Activated naive CD8-positive, alpha-beta T cell treated with anti-CD3 and anti-CD28 coated beads for 36 hours (primary cell): ENCODE measurements at places on chromosomes 2 and 18. TPM values are rescaled to one million over a fixed set of nuclear protein-coding genes. Genes with fewer than 3 reads are reported as not detected.

DNA sequence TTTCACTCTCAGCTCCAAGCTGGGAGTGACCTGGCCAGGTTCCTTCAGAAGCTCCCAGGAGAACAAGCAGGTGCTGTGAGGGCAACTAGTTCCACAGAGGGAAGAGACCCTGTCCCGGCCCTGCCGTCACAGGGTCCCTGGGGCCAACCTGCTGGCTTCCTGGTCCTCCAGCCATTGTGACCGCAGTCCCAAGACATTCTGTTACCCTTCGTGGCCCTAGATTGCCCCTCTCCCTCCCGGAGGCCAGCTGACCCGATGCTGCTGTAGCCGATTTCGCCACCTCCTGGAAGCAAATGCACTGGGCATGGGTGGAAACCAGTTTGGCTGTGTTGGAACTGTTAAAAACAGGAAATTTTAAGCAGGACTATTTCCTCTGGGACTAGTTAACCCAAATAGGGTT lies 55.4 kb downstream of the EPAS1 start:
- no peak overlapping the region for H3K27ac ChIP-seq
- H3K36me3 ChIP-seq = peaks cover 2% of the 10 kb centered on the region
- H3K4me1 ChIP-seq = peaks cover 59% of the 10 kb centered on the region
- H3K27me3 ChIP-seq = no peaks in the 10 kb centered on the region

- no peak overlapping the region for H3K4me3 ChIP-seq
- H3K27me3 ChIP-seq = no peaks in the 10 kb centered on the region
- DNase-seq = no peak
- H3K36me3 ChIP-seq = no peaks in the 10 kb centered on the region
Observed at GRCh38 chr18:23752796-23753195, 63.5 kb downstream of the LAMA3 start.

GRCh38 chr18:45324495-45325113 lies 290.7 kb upstream of the SLC14A2 start:
- no peak for DNase-seq
- no peak overlapping the region for H3K4me3 ChIP-seq
- no peaks in the 10 kb centered on the region for H3K4me1 ChIP-seq
- H3K36me3 ChIP-seq = no peaks in the 10 kb centered on the region
- H3K27me3 ChIP-seq = peaks cover 12% of the 10 kb centered on the region

- no peaks in the 10 kb centered on the region for H3K36me3 ChIP-seq
- H3K27me3 ChIP-seq = no peaks in the 10 kb centered on the region
- H3K4me1 ChIP-seq = no peaks in the 10 kb centered on the region
Observed at GRCh38 chr18:65592435-65592834, 158.4 kb upstream of the CDH7 start.

DNA sequence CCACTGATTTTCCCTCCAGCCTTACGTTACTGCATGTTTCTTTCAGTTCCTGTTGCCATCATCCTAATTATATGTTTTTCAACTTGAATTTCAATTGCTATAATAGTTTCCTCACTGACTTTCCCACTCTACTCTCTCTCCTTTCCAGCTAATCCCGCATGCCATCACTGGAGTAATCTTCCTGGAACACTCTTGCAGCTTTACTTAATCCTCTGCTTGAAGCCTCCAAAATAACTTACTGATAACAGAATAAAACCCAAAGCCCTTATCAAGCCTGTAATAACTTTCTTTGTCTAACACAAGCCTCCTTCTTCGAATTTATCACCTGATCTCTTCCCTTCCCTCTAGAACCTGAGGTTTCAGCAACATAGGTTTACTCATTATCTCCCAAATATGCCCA lies 237.3 kb downstream of the LTBP1 start:
- H3K27ac ChIP-seq = no peak overlapping the region
- no peaks in the 10 kb centered on the region for H3K27me3 ChIP-seq
- DNase-seq = no peak
- H3K4me1 ChIP-seq = no peaks in the 10 kb centered on the region
- no peak overlapping the region for H3K4me3 ChIP-seq

Gene PHOSPHO2
- 3.4 TPM for total RNA-seq

- DNase-seq = no peak
- no peaks in the 10 kb centered on the region for H3K27me3 ChIP-seq
- H3K27ac ChIP-seq = no peak overlapping the region
- H3K4me1 ChIP-seq = no peaks in the 10 kb centered on the region
- H3K36me3 ChIP-seq = peaks cover 45% of the 10 kb centered on the region
Observed at GRCh38 chr2:151459358-151459757, 49.7 kb downstream of the RIF1 start.

Gene MPPE1
- total RNA-seq = 27.1 TPM

DNA sequence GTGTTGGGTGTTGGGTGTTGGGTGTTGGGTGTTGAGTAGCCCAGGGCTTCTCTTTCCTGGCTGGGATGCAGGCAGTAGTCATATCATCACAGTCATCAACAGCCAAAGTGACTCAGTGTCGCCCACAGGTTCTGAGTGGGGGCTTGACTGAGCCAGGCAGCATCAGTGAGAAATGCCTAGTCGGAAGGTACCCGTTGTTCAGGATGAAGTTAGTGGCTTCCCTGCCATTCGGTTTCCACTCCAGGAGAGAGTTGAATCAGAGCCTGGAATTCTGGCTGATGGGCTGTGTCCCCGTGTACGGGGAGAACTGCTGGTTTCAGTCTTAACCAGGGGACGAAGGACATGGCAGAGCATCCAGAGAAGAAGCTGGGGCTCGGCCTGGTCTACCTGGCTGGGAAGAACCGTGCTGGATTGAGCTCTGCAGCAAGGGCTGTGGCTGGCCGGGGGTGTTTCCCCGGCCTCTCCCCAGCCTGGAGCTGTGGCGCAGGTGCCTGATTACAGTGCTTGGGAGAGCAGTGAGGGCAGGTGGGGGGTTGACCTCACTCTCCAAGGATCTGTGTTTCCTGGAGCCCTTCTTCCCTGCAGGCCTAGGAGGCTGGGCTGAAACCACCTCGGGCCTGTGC lies 49.4 kb downstream of the AGAP1 start:
- H3K36me3 ChIP-seq = no peaks in the 10 kb centered on the region
- no peak overlapping the region for H3K4me3 ChIP-seq
- DNase-seq = no peak
- peaks cover 18% of the 10 kb centered on the region for H3K27me3 ChIP-seq
- H3K27ac ChIP-seq = no peak overlapping the region

DNA sequence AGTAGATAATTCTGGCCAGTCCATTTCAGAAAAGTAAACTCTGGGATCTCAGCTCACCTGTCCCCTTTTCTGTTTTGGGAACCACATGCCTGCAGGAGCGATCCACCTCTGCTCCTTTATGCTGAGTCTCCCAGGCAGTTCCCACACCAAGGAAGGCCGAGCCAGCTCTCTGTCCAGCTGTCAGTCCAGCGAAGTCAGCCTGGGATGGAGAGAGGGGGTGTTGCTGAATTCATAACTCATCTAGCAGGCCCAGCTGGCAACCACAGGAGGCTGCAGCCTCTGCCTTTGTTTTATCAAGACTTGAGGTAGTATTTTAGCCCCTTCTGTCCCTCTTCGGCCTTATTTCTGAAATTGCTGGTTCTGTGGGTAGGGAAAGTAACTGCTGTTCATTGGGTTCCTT lies 209.9 kb downstream of the ARL4C start:
- peaks cover 22% of the 10 kb centered on the region for H3K36me3 ChIP-seq
- H3K27ac ChIP-seq = no peak overlapping the region
- no peak overlapping the region for H3K4me3 ChIP-seq
- H3K4me1 ChIP-seq = peaks cover 59% of the 10 kb centered on the region

DNA sequence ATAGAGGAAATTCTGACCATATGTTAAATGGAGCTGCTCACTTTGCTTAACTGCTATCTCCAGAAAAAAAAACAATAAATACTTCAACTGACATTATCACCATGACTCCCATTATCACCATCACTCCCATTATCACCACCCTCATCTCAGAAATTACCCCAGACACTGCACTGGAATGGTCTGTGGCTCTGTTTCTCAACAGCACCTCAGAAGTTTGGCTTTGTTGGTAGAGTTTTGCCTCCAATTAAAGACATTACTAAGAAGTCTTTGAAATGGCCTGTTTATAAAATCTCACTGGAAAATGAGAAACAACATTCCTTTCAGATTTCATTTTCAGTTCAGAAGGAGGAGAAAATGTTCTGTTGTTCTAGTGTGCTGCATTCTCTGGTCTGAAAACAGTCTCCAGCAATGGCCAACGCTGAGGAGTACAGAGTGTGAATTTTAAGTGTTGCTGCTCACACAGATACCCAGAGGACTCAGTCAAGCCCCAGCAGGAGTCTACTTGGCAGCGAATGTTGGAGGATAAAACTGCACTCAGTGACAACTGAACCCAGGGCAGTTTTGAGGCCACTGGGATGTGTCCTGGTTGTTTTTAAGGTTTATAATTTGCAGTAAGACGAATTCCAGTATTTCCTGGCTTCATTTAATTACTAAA lies 364.5 kb upstream of the CDH2 start:
- no peak overlapping the region for H3K4me3 ChIP-seq
- H3K27ac ChIP-seq = no peak overlapping the region
- DNase-seq = no peak
- H3K27me3 ChIP-seq = no peaks in the 10 kb centered on the region
- no peaks in the 10 kb centered on the region for H3K4me1 ChIP-seq
- no peaks in the 10 kb centered on the region for H3K36me3 ChIP-seq

Gene EPHA4
- total RNA-seq = 0.20 TPM

Gene KCNS3
- total RNA-seq = not detected

Gene RBM44
- 0.46 TPM for total RNA-seq

GRCh38 chr2:45354776-45355175 lies 256.3 kb downstream of the SRBD1 start:
- H3K27ac ChIP-seq = no peak overlapping the region
- H3K27me3 ChIP-seq = no peaks in the 10 kb centered on the region
- H3K4me1 ChIP-seq = no peaks in the 10 kb centered on the region
- no peak for DNase-seq

DNA sequence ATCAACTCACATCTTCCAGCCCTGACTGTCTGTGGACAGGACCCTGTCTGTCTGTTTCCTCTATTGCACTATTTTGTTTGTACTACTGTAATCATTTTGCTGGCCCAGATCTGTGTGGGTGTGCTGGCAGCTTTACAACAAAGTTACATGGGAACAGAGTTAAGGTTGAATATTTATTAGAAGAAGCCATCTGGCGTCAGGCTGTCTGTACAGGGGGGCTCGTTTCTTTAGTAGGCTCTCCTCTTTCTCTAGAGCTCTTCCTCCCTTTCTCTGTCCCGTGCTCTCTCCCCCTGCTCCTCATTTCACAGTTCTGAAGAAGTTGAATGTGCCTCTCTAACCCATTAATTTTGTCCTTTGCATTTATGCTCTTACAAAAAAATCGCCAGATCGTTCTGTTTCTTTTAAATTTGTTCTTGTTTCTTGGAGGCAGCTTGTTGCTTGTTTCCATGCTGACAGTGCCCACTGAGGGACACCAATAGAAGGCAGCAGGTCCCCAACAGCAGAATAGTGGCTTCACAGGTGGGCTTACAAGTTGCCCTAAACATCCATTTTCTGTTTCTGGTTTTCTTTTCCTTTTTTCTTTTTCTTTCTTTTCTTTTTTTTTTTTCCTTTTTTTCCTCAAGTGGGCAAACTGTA lies 315.2 kb upstream of the ZEB2 start:
- H3K4me1 ChIP-seq = no peaks in the 10 kb centered on the region
- no peak for DNase-seq
- H3K36me3 ChIP-seq = no peaks in the 10 kb centered on the region
- H3K27ac ChIP-seq = no peak overlapping the region

- DNase-seq = no peak
- H3K4me3 ChIP-seq = no peak overlapping the region
- H3K36me3 ChIP-seq = peaks cover 45% of the 10 kb centered on the region
- H3K4me1 ChIP-seq = no peaks in the 10 kb centered on the region
- H3K27me3 ChIP-seq = no peaks in the 10 kb centered on the region
- no peak overlapping the region for H3K27ac ChIP-seq
Observed at GRCh38 chr2:171762879-171763573, 75.8 kb downstream of the DYNC1I2 start.

GRCh38 chr2:156818221-156818620 lies 382.0 kb downstream of the GPD2 start:
- DNase-seq = no peak
- H3K27me3 ChIP-seq = peaks cover 4% of the 10 kb centered on the region
- peaks cover 1% of the 10 kb centered on the region for H3K4me1 ChIP-seq

- peaks cover 6% of the 10 kb centered on the region for H3K4me1 ChIP-seq
- no peak overlapping the region for H3K27ac ChIP-seq
- peaks cover 14% of the 10 kb centered on the region for H3K27me3 ChIP-seq
- H3K36me3 ChIP-seq = no peaks in the 10 kb centered on the region
- no peak for DNase-seq
Observed at GRCh38 chr18:46302528-46303485, 198.6 kb downstream of the HAUS1 start.

Gene ST8SIA5
- not detected for total RNA-seq

DNA sequence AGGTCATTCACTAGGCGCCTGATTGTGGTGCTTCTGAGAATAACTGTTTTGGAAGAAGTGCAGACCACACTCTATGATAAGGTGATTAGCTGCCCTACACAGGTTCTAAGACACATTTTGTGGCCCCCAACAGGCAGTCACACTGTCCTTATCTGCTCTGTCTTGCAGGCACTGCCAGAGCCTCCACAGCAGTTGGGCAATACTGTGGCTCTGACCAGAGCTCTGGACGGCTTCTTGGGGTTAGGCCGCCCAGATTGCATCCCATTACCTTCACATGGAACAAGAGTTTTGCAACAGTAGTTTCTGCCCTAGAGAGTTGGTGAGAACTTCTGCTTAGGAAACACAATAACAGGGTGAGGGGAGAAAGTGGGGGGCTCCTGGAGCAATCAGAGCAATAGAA lies 22.7 kb downstream of the RUFY4 start:
- no peaks in the 10 kb centered on the region for H3K4me1 ChIP-seq
- no peaks in the 10 kb centered on the region for H3K36me3 ChIP-seq
- no peak overlapping the region for H3K27ac ChIP-seq
- H3K27me3 ChIP-seq = no peaks in the 10 kb centered on the region
- DNase-seq = no peak
